Thyroid gland (tissue), 4 donors: ENCODE measurements at places on chromosomes 16 and 17.
A peak's percentile ranks its signal among the peaks of the same experiment; 100 is the strongest.

DNA sequence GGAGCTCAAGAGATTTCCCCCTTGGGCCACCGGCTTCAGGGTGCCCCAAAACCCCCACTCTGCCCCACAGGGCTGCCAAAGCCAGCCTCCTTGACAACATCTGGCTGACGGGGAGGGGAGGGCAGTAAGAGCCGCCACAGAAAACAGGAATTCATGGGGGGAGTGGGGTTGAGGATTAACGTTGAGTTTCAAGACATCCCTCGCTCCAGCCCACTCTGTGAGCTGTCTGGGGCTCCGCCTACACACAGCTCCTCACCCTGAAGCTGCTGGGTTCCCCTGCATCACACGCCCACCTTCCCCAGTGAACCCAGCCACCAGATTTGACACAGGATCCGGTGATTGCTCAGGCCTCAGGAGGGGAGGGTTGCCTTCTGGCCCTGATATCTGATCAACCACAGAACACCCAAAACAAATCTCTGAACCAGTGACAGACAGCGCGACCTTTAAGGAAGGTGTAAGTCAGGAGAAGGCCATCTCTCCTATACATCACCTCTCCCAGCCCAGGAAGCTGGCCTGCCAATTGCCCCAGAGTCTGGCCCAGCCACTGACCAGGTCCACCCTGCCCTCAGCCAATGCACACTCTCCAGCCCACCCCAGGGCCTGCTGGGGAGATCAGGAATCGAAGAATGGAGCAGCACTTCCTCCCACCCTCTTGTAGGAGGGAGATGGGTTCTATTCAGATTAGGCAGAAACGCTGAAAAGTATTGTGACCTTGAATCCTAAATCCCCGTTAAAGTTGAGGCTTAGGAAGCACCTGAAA, 132.1 kb downstream of the CLEC16A start:
- no peaks in the 10 kb centered on the region for H3K27me3 ChIP-seq
- no peak for DNase-seq
- no peaks in the 10 kb centered on the region for H3K36me3 ChIP-seq

DNA sequence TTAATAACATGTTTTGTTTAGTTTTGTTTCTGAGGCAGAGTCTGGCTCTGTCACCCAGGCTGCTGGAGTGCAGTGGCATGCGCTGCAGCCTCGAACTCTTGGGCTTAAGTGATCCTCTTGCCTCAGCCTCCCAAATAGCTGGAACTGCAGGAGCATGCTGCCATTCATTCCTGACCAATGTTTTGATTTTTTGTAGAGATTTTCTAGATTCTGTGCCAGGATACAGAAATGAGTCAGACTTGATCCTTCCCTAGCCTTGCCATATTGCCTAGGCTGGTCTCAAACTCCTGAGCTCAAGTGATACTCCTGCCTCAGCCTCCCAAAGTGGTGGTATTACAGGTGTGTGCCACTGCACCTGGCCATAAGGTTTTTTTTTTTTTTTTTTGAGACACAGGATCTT, 17.7 kb downstream of the TAOK1 start:
- H3K27me3 ChIP-seq = no peaks in the 10 kb centered on the region
- no peak overlapping the region for H3K27ac ChIP-seq
- peaks cover 3% of the 10 kb centered on the region for H3K4me1 ChIP-seq
- DNase-seq = no peak
- H3K4me3 ChIP-seq = no peak overlapping the region

- H3K36me3 ChIP-seq = peaks cover 50% of the 10 kb centered on the region
- no peak overlapping the region for H3K4me3 ChIP-seq
- no peak overlapping the region for H3K27ac ChIP-seq
- H3K4me1 ChIP-seq = peaks cover 1% of the 10 kb centered on the region
- H3K27me3 ChIP-seq = no peaks in the 10 kb centered on the region
Observed at GRCh38 chr16:88628512-88628974, 9.8 kb upstream of the IL17C start.

DNA sequence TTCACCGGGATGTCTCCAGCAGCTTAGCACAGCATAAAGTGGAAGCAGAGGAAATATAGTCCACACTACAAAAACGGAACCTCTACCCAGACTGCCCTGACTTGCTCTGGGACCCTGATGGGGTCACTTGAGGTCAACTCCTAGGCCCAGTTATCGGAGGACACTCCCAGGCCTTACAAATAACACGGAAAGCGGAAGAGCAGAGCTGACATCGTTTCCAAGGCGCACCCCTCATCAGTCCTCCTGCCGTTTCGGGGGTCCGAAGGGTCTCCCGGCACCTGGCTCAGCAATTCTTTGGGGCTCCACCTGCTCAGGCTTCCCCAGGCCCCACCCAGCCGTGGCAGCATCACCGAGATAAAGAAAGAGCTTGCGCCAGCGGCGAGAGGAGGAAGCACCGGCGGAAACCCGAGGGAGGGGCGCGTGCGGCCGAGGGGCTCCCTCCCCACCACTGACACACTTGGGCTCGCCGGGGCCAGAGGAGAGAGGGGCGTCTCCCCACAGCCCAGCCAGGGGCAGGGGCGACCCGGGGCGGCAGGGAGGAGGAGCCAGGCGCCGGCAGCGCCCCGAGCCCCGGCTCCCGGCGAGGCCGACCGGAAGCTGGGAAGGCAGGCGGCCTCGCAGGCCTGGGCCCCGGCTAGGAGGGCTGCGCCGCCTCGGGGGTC, 727 bp downstream of the CORO7 start:
- H3K4me3 ChIP-seq = peak overlapping the region; percentile 89
- peaks cover 5% of the 10 kb centered on the region for H3K36me3 ChIP-seq
- H3K27me3 ChIP-seq = no peaks in the 10 kb centered on the region
- H3K27ac ChIP-seq = peak overlapping the region; percentile 74
- peaks cover 16% of the 10 kb centered on the region for H3K4me1 ChIP-seq
- DNase-seq = peak; percentile 39

DNA sequence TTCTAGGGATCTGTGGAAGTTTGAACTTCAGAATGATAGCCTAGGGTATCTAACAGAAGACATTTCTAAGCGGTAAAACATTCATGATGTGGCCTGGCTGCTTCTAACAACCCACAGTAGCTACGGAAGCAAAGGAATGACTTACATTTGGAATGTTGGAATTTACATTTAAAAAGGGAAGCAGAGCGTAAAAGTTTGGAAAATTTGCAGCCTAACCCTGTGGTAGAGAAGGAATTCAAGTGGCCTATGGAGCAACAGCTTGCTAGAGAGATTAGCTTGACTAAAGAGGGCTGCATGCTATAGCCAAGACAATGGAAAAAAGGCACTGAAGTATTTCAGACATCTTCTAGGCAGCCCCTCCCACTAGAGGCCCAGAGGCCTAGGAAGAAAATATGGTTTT, 50.1 kb downstream of the HNF1B start:
- no peak overlapping the region for H3K27ac ChIP-seq
- no peak for DNase-seq
- no peak overlapping the region for H3K4me3 ChIP-seq
- H3K36me3 ChIP-seq = no peaks in the 10 kb centered on the region
- H3K4me1 ChIP-seq = peaks cover 15% of the 10 kb centered on the region

- peaks cover 3% of the 10 kb centered on the region for H3K4me1 ChIP-seq
- no peak overlapping the region for H3K4me3 ChIP-seq
- H3K27me3 ChIP-seq = no peaks in the 10 kb centered on the region
- peak; percentile 13 for DNase-seq
- no peaks in the 10 kb centered on the region for H3K36me3 ChIP-seq
- H3K27ac ChIP-seq = no peak overlapping the region
Observed at GRCh38 chr16:8569650-8570346, 20.5 kb downstream of the TMEM114 start.

- H3K36me3 ChIP-seq = no peaks in the 10 kb centered on the region
- H3K27me3 ChIP-seq = no peaks in the 10 kb centered on the region
- DNase-seq = no peak
- H3K27ac ChIP-seq = no peak overlapping the region
- no peaks in the 10 kb centered on the region for H3K4me1 ChIP-seq
- no peak overlapping the region for H3K4me3 ChIP-seq
Observed at GRCh38 chr17:37284191-37284590, 91.6 kb upstream of the C17orf78 start.

GRCh38 chr17:73985466-73986015, 217.9 kb upstream of the RPL38 start:
- no peak for DNase-seq
- no peak overlapping the region for H3K27ac ChIP-seq
- no peaks in the 10 kb centered on the region for H3K27me3 ChIP-seq
- H3K4me3 ChIP-seq = no peak overlapping the region
- no peaks in the 10 kb centered on the region for H3K4me1 ChIP-seq
- H3K36me3 ChIP-seq = no peaks in the 10 kb centered on the region

GRCh38 chr17:78954684-78955083, 25.0 kb downstream of the LGALS3BP start:
- no peaks in the 10 kb centered on the region for H3K27me3 ChIP-seq
- DNase-seq = no peak
- H3K27ac ChIP-seq = no peak overlapping the region
- peaks cover 13% of the 10 kb centered on the region for H3K4me1 ChIP-seq

DNA sequence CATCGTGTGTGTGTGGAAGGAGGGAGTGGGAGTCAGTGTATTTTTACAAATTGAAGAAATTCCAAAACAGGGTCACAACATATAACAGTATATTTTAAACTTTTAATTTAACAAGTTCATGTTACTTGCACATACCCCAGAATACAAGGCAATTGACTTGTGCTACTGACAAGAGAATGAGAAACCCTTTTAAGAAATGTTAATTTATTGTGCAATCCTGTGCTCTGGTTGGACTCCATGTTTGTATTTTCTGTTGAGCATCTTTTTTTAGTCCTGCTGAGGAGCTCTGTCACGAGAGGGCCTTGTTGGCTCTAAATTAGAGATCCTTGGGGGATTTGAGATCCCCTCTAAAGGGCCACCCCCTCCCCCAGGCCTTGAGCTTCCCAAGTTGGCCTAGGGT, 1.1 kb upstream of the EMP2 start:
- H3K4me1 ChIP-seq = peaks cover 40% of the 10 kb centered on the region
- DNase-seq = no peak
- no peak overlapping the region for H3K4me3 ChIP-seq
- no peaks in the 10 kb centered on the region for H3K36me3 ChIP-seq

DNA sequence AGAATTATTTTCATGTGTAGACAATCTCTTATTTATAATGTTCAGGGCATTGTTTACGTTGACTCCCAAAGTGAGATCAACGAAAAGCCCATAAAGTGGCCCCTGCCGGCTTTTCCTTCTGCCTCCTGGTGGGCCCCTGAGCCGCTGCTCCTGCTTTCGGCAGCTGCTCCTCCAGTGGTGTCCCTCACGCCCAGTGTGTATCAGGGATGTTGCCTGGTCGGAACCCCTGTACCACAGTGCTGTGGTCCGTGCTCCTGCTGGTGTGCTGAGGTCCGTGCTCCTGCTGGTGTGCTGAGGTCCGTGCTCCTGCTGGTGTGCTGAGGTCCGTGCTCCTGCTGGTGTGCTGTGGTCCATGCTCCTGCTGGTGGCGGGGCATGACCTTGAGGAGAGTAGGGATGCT, 107.6 kb downstream of the BANP start:
- peaks cover 16% of the 10 kb centered on the region for H3K4me1 ChIP-seq
- peaks cover 4% of the 10 kb centered on the region for H3K36me3 ChIP-seq
